ENCODE measurements at places on chromosomes 13 and 19.

DNA sequence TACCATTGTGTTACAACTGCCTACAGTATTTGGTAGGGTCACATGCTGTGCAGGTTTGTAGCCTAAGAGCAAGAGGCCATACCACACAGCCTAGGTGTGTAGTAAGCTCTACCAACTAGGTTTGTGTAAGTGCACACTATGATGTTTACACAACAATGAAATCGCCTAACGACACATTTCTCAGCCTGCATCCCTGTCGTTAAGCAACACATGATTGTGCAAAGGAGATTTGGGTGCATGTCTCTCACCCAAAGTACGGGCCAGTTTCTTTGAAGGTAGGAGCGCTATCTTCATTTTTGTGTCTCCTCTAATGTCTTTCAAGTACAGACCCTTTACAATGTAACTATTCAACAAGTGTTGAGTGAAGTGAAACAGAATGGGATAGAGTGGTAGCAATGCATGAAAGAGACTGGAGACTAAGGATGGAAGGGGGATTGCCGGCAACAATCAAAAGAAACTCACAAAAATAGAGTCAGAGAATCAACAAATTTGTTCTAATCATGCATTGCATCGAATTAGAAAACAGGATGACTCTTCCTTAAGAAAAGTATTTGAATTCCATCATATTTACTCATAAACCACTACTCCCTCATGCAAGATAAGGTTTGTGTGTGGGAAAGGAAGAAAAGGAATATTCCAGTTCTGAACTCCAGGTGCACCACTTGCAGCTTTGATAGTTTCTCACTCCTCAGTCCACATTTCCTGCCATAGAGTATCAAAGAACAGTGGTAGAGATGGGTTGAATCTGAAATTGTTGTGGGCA is 60.2 kb upstream of the TNFRSF19 start:
- DNase-seq: no peak

- DNase-seq: no peak
Measured at GRCh38 chr19:47005873-47006272, 13.8 kb upstream of the NPAS1 start.

- DNase-seq: no peak
Measured at GRCh38 chr13:27168086-27168485, 3.5 kb downstream of the USP12 start.

- no peak for DNase-seq
Measured at GRCh38 chr19:17807731-17808316, 12.9 kb downstream of the B3GNT3 start.

- no peak for DNase-seq
Measured at GRCh38 chr13:111382877-111383276, 62.4 kb downstream of the TEX29 start.

DNA sequence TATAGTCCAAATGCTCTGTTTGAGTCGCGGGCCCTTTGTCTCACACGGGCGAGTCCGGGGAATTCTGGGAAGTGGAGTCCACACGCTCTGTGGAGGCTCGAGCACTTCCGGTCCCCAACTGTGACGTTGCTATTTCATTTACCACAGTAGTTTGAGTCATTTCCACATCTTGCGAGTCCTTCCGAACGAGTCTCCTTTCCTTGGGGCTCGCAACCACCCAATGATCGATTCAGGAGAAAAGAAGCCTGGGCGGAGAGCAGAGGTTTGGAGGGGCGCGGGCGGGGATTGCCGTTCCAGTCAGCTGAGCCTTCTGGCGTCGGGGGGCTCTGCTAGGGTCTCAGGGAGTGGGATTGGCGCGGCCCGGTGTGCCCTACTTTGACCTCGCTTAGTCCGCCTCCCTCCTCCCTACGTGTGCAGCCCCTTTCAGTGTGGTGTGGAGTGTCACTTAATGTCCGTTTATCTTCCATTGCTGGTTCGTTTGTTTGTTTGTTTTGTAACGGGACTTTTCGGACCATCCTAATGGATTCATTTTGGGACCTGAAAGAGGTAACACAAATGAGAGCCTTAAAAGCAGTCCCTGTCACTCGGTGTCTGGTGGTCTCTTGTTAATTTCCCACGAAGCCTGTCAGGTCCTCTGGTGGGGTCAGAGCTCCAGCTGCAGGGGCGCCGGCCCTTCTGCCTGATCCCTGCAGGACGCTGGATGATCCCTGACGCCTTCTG is at the start of gene ZNF222:
ZNF222 (plus strand) TSS at position 163 of the 720 bp plus-strand sequence; CDS start at position 221, 58 bp downstream.
- DNase-seq: no peak

GRCh38 chr13:108924541-108924940 is 295.1 kb downstream of the MYO16 start:
- no peak for DNase-seq

DNA sequence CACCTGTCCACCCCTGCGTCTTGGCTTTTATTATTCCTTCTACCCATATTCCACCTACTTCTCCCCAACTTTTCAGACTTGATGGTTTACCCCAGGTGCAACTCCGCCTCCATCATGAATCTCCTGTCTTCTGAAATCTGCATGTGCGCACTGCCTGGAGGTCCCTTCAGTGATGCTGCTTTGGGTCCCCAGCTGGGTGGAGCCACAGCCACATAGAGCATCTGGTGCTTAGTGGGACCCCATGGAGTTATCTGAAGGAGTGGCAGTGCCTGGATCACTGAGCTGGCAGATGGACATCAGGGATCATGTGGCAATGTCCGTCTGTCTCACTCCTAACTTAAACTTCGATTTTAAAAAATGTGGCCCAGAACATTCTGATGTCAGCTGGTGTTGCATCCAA is 13.5 kb downstream of the ZNF536 start:
- no peak for DNase-seq

DNA sequence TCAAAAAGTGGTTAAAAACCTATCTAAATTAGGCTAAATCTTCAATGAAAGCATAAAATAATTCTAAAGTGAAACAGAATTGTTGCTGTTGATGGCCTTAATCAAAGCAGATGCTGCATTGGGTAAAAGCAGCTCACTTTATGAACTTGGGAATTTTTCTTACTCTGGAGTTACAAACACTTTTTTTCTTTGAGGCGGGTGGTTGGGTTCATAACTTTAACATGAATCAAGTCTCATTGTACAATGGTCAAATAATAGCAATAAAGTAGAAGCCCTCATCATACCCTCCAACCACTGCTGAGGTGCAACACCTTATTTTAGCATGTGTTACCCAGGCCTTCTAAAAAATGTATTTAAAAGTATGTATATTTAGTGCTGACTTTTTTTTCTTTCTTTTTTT is 29.1 kb downstream of the NUP58 start:
- DNase-seq: no peak

- no peak for DNase-seq
Measured at GRCh38 chr19:29098863-29099481, 114.0 kb downstream of the UQCRFS1 start.

DNA sequence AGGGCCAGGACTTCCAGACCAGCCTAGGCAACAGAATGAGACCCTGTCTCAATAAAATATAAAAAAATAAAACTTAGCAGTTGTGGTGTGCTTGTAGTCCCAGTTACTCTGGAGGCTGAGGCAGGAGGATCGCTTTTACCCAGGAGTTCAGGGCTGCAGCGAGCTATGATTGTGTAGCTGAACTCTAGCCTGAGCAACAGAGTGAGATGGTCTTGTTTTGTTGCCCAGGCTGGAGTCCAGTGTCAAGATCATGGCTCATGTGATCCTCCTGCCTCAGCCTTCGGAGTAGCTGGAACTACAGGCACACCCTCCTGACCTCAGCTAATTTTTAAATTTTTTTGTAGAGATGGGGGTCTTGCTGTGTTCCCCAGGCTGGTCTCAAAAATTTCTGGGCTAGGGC is 4.3 kb upstream of the JUNB start:
- no peak for DNase-seq

GRCh38 chr13:103003631-103004030 is 62.6 kb downstream of the SLC10A2 start:
- DNase-seq: no peak

- DNase-seq: no peak
Measured at GRCh38 chr19:47123406-47123805, 7.2 kb upstream of the SAE1 start.

DNA sequence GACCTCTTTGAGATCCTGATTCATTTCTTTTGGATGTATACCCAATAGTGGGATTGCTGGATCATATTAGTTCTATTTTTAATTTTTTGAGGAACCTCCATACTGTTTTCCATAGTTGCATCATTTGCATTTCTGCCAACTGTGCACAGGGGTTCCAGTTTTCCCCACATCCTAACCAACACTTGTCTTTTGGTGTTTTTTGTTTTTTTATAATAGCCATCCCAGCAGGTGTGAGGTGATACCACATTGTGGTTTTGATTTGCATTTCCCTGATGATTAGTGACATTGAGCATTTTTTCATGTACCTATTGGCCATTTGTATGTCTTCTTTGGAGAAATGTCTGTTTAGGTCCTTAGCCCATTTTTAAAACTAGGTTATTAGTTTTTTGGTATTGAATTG is 18.8 kb upstream of the GPR183 start:
- no peak for DNase-seq

DNA sequence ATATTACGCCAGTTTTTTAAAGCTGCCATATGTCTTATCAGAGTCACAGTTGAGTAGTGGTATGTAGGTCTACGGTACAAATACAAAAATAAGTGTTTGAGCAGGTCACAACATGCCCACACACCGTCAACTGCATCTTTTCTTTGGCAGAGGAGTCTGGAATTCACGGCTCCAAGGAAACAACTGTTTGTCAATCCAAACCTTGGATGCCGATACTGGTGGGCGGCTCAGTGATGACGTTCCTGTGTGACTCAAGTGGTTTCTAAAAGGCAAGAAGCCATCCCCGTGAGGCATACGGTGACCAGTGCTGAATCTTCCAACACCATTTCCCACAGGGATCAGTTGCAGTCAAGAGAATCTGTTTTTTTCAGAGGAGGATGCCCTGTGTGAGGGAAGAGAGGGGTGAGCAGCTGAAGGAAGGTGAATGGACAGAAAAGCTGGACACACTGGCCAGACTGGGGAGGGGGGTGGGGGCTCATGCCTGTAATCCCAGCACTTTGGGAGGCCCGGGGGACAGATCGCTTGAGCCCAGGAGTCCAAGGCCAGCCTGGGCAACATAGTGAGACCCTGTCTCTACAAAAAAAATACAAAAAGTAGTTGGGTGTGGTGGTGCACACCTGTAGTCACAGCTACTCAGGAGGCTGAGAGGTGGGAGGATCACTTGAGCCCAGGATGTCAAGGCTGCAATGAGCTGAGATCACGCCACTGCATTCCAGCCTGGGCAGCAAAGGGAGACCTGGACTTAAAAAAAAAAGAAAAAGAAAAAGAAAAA is 22.8 kb upstream of the CEBPG start:
- DNase-seq: no peak

GRCh38 chr19:58450856-58451357 is 515 bp upstream of the ZNF324B start:
- DNase-seq: no peak

DNA sequence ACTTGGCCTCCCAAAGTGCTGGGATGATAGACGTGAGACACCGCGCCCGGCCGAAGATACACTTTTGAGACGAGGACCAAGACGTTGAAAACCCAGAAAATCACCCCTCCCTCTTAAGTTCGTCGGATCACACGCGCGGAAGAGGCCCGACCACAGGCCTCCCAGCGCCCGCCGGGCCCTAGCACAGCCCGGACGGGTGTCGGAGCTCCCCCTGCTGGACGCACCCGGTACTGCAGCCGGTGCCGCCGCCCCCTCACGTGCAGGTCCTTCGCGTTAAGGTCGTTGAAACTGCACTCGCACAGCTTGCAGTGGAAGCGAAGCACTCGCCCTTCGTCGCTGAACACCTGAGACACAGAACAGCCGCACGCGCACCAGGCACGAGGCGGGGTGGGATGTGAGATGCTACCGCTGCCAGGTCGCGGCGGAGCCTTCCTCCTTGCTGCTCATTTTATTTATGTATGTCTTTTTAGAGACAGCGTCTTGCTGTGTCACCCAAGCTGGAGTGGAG is 35.7 kb upstream of the MATK start:
- DNase-seq: no peak

DNA sequence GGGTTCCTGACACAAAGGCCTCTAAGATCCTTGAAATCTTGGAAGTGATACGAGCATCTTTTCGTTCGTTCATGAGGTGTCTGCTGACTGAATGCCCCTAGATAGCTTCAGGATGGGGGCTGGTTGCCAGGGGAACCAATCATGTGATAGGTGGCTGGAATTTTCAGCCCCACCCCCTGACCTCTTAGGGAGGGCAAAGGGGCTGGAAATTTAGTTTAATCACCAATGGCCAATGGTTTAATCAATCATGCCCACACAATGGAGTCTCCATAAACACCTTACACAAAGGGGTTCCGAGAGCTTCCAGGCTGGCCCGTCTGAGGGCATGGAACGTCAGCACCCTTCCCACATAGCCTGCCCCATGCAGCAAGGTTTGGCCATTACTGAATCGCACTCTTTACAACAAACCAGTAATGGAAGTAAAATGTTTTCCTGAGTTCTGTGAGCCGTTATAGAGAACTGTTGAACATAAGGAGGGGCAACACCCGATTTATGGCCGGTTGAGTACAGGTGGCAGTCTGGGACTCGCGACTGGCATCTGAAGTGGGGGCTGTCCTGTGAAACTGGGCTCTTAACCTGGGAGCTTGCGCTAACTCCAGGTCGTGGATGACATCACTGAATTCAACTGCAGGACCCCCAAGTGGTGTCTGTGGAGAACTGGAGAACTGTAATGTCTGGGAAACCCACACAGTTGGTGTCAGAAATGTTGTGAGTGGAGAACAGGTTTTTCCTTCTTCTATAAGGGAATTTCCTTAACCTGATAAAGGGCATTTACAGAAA is 25.6 kb downstream of the MLLT1 start:
- no peak for DNase-seq

DNA sequence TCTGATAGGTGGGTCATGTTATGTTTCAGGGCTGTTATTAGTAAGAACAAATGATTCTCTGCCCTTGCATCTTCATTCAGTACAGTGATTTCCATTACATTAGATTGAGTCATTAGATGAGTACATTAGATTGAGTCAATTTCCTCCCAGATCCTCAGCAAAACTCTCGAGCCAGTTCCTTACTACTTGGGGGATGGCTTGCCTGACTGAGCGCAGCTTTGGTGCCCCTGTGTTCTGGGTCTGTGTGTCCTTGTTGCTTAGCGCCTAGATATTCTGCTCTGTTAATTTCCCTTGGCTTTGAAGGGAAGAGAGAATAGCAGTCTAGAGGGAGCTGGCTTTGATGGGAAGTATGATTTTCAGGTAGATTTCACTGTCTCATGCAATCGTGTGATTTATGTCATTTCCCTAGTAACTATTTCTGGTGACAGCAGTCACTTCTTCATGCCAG is 19.1 kb upstream of the SCEL start:
- no peak for DNase-seq

- DNase-seq: no peak
Measured at GRCh38 chr13:97116754-97117153, 105.4 kb upstream of the MBNL2 start.

DNA sequence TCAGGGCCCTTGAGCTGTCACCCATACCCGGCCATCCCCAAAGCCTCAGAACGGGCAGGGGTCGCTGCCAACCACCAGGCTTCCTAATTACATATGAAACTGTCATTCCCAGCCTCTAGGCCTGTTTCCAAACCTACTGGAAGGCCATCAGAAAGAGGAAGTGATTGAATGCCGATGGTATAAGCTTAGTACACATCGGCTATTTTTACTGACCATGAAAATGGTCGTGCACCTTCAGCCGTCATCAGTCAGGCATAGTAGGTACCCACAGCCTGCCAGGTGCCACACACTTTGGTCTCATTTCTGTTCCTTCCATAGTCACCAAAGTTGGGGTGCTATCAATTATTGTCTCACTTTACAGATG is 10.2 kb downstream of the KRI1 start:
- no peak for DNase-seq

Data from left renal cortex interstitium (tissue), 4 donors.